ENCODE measurements at places on chromosomes 2 and 18.

DNA sequence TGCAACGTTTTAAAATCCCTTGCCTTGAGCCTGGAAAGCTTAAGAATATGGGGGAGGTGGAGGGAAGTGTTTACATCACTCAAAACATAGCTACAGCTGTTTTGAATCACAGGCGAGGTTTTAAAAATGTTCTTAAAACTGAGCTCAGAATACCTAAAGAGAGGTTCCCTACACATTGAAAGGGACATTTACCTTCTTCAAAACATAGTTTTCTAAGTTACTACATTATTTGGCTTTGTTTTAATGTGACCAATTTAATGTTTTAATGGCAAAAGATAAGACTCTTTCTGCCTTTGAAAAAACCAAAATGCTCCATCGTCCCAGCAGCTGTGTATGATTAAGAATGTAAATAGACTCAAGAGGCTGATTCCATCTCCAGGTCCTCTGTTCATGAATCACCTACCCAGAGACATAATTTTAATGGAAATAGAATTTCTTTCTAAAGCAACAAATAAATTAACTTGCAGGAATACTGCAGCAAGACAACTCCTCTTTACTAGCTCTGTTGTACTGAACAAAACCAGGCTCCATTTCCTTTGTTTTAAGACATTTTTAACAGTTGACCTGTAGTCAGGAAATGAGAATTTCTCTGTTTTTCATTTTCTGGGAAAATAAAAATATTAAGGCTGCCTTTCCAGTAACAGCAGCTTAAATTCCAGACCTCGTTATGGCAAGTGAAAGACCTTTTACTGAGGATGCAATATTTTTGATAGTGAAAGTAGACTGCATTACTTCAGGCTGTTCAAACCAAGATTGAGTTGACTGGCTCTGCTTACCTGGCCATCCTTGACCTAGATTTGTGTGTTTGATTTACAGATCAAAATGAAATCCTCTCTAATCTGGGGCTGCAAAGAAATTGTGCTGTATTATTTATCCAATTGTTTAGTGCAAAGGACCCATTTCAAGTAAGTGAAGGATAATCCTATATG, 33.7 kb upstream of the WDR75 start:
- DNase-seq, result no peak

DNA sequence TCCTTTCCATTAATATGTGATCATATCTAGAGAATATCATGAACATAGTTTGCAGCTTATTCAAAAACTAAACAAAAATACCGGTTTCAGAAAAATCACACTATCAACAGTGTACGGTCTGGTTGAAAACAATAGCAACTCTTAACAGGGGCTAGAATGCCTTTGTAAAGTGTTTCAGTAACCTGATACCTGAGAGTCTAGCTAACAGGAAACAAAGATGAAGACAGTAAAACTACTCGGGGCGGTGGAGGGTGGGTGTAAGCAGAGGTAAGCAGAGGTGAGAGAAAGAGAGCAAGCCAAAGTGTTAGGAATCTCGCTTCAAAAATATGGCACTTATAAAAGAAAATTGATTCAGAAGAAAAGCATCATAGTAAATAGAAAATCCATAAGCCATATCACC, 109.0 kb upstream of the RGPD4 start:
- no peak for DNase-seq

- DNase-seq, result no peak
Observed at GRCh38 chr18:31581498-31582197, 10.0 kb upstream of the TTR start.

- no peak for DNase-seq
Observed at GRCh38 chr2:143560724-143561123, 431.5 kb downstream of the ARHGAP15 start.

DNA sequence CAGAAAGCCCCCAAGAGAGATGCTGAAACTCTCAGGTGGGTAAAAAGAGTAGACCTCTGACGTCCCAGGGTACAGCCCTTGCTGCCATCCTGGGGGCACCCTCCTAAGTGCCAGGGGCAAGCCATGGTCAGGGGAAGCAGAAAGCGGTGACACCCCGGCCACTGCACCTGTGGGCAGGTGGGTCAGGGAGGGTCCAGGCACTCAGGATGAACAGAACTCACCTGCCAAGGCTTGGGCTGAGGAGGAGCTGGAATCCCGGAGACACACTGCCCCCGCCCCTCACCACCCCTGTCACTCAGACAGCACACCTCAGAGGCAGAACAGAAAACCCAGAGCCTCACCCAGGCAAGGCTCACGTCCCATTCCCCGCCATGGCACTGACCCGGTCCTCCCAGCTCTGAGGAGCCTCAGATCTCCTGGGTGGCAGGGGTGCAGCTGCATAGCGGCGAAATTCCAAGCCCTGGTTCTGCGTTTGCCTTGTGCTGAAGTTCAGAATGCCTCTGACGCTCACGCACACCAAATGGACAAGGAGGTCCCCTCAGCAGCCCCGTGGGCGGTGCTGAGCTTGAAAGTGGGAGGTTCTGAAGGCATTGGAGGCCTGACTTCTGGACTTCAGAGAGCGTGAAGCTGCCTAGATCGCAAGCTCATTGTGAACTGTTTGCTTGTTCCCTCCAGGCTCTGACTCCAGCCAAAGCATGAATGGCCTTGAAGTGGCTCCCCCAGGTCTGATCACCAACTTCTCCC, 4.3 kb downstream of the GPR17 start:
- DNase-seq, result no peak

DNA sequence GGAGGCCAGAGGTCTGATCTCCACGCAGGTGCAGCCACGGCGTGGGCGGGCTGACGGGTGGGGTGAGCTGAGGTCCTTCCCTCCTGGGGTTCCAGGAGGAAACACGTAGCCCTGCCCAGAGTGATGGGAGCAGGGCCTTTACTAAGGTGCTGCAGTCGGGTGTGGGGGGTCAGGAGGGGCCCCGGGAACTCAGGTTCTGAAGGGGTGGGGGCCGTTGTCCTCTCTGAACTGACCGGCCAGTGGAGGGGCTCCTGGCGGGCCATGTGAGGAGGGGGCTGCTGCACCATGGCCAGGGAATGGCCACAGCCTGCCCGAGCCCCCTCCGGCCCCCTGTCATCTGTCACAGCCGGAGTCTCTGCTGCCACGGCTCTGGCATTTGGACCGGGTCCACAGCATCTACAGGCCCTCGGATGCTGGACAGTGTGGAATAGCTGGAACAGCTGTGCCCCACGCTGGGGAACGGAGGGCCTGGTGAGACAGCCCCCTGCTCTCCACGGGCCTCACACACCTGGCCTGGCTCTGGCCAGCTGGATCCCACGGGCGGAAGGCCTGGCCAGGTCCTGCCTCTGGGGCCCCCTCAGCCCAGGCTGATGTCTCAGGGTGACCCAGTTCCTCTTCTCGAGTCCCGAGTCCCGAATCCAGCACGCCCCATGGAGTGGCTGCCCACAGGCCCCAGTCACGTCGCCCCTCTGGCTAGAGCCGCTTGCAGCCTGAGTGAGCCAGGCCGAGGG, 145.6 kb upstream of the GPC1 start:
- DNase-seq, result no peak

GRCh38 chr2:33620-34019, 12.7 kb downstream of the FAM110C start:
- DNase-seq, result no peak

DNA sequence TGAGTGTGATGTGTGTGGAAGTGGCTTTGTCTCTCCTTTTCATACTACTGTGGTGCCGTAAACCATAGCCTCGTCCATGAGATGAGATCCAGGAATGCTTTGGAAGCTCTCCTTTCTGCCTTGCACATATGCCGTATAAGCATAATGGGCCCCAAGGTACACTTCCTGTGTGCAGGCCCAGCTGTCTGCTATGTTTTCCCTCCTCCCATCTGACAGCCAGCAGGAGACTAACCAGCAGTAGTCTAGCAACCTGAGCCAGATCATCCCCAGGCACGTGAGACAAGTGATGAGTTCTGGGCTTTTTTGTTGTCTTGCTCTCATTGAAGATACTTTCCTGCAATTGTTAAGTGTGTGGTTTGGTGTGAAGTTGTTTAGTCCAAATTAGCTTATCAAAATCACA, 555.5 kb upstream of the LRRTM4 start:
- no peak for DNase-seq

DNA sequence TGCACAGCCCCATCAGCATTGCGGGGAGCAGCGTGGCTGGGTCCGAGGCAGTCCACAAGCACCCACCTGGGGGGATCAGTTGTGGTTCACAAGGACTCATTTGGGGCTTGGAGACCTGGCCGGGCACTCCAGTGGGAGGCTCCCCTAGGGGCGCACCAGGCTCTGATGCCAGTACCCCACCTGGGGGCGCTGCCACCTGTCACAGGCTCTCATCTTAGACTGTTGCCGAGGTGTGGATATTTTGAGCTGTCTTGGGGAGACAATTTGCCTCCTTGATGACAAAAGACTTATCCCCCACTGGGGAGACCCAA, 3.0 kb downstream of the ADRA2B start:
- DNase-seq, result no peak

DNA sequence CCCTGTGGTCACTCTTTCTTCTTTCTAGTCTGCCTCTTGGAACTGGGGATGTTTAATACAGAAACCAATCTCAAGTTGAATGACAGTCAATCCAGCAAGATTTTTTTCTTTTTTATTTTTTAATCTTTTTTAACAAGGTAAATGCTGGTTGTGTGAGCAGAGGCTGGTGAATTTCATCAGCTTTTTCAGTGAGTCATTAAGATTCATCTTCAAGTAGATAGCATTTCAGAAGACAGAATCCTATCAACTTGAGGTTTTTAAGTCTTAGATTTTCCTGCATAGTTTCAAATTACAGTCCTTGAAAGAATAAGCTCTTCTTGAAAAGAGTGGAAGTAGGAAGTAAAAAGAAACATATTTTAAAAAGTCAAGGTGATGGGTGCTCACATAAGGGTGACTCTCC, 12.4 kb downstream of the SLC8A1 start:
- DNase-seq, result no peak

DNA sequence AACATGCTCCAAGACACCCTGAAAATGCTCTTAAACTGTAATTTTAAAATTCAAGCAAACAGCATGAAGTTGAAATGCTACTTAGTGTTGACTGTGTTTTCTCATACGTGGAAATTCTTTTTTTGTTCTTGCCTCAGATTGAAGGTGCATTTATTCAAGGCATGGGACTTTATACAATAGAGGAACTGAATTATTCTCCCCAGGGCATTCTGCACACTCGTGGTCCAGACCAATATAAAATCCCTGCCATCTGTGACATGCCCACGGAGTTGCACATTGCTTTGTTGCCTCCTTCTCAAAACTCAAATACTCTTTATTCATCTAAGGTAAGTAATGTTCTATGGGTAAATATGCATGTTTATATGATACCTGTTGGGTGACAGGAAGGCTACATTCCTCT, 82.7 kb downstream of the AOX1 start:
- no peak for DNase-seq

GRCh38 chr2:197604117-197604860, 71.1 kb downstream of the RFTN2 start:
- DNase-seq, result no peak

GRCh38 chr18:60421356-60422118, 49.0 kb upstream of the MC4R start:
- DNase-seq, result no peak

DNA sequence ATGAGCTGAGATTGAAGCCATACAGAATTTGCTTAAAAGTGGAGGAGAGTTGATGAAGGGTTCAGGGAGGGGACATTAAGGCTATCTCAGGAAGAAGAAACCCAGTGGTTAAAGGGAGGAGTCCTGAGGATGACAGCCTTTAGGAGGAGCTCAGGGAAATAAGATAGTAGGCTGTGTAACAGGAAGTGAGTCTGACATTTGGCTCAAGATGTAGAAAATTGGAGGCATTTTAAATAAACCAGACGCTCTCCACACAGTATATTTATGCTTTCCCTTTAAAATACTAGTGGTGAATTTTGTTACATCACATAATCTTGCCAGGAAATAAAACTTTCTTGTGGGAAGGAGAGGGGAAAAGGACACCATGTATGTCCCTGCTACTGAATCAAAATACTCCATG, 11.6 kb downstream of the KCNH7 start:
- DNase-seq, result no peak

- DNase-seq, result no peak
Observed at GRCh38 chr2:240963065-240963867, 35.2 kb upstream of the SNED1 start.

DNA sequence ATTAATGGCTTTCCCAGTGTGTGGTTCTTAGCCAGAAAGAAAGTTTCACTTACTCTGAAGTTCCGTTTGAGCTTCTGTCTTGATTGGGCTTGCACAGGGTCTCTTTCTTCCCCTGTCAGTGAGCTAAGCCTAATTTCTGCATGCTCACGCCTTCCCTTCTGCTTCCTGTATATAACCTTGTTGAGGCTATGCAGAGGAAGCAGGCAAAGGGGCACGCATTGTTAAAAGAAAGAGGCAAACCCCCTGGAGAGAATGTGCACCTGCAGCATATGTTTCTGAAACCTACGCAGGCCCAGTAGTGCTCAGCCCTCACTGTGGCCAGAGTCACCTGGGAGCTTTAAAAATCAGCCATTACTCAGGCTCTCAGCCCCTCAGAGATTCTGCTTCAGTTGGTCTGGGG, 14.5 kb upstream of the PLA2R1 start:
- DNase-seq, result no peak

DNA sequence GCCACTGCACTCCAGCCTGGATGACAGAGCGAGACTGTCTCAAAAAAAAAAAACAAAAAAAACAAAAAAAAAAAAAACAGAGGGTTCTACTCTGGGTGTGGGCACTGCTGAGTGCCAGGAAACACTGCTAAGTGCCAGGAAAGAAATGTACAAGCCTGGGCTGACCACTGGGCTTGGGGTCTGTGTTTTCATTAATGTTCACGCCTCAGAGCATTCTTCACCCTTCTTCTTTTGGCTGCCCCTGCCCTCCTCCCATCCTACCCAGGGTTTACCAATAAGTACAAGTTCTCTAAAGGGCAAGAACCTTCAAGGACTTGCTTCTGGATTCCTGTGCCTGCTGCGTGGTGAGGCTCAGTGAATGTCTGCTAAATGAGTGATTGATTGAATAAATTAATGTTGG, 49.3 kb upstream of the LRPPRC start:
- DNase-seq, result no peak

GRCh38 chr2:76895469-76895868, 626.7 kb downstream of the LRRTM4 start:
- DNase-seq, result no peak

DNA sequence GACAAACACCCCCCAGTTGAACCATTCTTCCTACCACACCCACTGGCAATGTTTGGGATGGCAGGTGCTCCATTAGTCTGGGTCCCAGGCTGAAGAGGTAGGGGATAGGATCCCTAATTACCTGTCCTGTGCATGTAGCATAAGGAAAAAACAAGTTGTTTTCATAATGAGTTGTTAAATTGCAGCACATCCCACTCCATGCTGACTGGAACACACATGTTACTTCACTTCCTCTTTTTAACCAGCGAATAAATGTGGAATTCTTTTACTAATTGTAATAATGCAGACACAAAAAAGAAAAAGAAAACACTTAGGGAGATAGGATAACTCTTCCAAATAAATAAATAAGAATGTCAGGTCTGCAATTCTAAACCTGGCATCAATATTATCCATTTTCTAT, 11.8 kb upstream of the CBLN2 start:
- no peak for DNase-seq

Data from NCI-H2107 (cell line).